ENCODE measurements at places on chromosomes 16 and 17.

DNA sequence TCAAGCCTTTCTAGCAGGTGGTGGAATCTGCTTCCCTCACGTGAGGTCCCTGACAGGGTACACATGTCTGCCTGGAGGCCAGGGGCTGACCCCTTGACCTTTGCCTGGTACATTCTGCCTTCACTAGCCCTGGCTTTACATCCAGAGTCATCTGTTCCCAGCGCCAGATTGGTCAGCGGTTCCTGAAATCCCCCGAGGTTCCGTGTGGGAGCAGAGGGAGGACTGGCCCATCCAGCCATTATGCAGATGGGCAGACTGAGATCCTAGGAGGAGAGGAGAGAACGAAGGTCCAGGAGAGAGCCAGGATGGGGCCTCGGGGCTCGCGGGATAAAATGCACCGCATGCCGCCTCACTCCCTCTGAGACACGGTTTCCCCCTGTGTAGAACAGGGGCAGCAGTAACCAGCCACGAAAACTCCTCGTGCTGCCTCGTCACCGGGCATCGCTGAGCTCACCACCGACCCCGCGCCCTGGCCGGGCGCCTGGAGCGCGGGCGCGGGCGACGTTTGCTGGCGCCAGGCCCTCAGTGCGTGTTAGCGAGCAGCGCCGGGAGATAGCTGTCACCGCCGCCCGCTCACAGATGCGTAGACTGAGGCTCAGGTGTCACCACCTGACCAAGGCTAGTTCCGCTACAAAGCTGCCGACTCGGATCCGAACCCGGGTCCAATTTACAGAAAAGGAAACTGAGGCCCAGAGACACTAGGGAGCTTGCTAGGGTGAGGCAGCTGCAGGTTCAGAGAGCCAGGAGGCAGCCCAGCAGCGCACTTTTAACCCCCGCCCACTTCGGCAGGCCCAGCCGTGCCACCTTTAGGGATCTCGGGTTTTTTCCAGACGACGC, 811 bp upstream of the MAP2K3 start:
- DNase-seq, result no peak

DNA sequence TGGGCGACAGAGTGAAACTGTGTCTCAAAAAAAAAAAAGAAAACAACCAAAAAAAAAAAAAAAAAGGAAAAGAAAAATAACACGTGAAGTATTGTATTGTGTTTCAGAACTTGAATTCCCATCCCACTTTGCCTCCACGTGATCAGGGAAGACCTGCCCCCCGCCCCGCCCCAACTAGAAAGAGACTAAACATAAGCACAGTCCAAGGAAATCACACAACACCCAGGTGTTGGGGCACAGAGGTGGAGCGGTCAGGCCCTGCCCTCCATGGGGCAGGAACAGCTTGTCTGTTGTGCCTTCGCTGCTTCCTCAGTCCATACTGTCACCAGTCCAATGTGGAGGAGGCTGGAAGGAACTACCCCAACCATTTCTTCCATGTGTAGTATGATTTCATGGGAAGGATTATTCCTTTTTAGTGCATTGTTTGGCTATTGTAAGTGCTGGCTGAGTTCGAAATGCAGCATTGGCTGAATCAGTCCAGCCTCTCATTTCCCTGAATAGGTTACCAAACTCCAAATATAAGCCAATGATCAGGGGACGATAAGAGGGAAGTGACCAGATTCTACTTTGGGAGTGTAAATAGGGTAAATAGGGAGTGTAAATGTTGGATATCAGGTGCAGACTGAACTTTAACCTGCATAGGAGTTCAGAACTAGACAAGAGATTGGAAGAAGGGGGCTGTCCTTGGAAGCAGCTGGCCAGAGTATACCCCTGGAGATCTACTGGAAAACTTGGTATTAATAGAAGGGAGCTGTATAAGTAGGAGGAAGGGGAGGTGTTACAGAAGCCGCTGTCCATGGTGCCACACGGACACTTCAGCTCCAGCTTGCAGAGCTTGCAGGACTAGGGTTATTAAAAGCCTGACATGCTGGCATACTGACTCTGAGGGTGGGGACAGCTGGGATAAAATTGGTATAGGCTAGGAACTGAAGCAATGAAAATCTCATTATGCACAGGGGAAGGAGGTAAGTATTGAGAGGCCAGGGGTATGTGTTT, 50.7 kb downstream of the TANGO6 start:
- DNase-seq, result no peak

GRCh38 chr16:84947996-84948850, 63.1 kb downstream of the ZDHHC7 start:
- no peak for DNase-seq

DNA sequence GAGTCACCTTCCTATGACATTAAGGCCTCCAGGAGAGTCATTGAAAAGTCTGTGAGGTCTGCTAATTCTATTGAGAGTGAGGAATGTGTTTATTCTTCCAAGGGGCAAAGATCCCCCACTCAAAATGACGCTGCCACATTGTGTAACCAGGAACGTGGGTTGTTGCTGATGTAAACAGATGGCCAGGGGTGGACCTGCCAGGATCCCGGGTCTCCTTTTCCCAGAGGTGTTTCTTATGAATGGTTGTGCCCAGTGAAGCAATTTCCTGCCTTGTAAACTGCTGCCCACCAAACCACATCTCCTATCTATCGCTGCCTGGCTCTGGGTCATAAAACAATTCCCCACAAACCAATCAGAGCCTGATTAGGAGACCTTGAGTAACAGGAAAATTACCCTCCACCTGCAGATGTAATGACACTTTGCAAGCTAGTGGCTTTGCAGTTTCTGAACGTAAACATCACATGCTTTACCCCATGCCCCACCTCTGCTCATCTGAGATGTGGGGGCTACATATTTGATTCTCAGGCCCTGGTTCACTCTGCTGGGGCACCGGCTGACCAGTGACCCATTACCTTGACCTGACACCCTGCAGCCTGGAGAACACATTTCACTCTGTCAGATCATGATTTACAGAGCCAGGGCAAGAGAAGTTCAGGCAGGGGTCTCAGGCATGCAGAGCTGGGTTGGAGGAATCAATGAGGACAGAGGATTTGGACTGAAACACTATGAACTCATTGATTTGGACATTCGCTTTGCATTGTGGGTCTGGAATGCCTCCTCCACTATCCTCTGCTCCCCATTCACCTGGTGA, 33.1 kb upstream of the DDX52 start:
- no peak for DNase-seq

GRCh38 chr17:4719684-4720221, 9.3 kb downstream of the ARRB2 start:
- DNase-seq, result no peak

DNA sequence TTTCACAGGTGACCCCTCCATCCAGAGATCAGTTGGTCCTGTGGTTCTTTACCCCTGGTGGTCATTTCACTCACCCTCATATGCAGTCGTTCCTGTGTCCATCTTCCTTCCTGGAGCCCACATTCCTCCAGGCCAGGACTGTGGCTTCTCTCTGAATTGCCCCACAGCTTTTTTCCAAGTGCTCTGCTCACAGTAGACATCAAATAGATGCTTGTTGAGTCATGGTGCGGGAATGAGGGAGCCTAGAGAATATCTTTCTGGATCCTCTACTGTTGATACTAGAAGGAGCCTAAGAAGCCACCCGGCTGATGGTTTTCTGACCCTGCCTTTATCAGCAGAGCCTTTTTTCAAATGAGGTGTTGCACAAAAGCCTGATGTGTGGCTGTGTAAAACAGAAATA, 10.4 kb downstream of the USB1 start:
- DNase-seq, result no peak

Measured in stimulated activated CD4-positive, alpha-beta T cell treated with anti-CD3 and anti-CD28 coated beads, Interleukin-15, amount 100 ng/mL, for 24 hours (primary cell).